ENCODE measurements at places on chromosomes 6 and 20. TPM values are rescaled to one million over a fixed set of nuclear protein-coding genes. Genes with fewer than 3 reads are reported as not detected.

TDRD6 gene
- total RNA-seq = 0.09 TPM

GLP1R gene
- not detected for total RNA-seq

IL17A gene
- total RNA-seq = not detected

GJA10 gene
- not detected for total RNA-seq

TMEM74B gene
- 1.6 TPM for total RNA-seq

CFAP61 gene
- total RNA-seq = 0.67 TPM
